ENCODE measurements at places on chromosomes 11 and 22. TPM values are rescaled to one million over a fixed set of nuclear protein-coding genes. Genes with fewer than 3 reads are reported as not detected.
A peak's percentile ranks its signal among the peaks of the same experiment; 100 is the strongest.

- DNase-seq, result peak; percentile 83
These were observed 45.9 kb upstream of the SYT7 start for GRCh38 chr11:61626580-61627380.

Gene FGF3
- not detected for total RNA-seq

Gene GRK3
- total RNA-seq, result 3.2 TPM

Gene TMEM25
- total RNA-seq, result 8.5 TPM

GRCh38 chr11:33064033-33064825, 24.9 kb downstream of the TCP11L1 start:
- no peak for DNase-seq

- no peak for DNase-seq
These were observed 7.9 kb upstream of the CTSC start for GRCh38 chr11:88345408-88345807.

All from mucosa of descending colon (tissue), 3 donors.